ENCODE measurements at places on chromosomes 6 and 20. TPM values are rescaled to one million over a fixed set of nuclear protein-coding genes. Genes with fewer than 3 reads are reported as not detected.

SAMD3 gene
- total RNA-seq: 28.7 TPM

CDH26 gene
- 4.3 TPM for total RNA-seq

SLC16A10 gene
- 26.1 TPM for total RNA-seq

PRL gene
- 0.30 TPM for total RNA-seq

CNKSR3 gene
- not detected for total RNA-seq

VWA7 gene
- 0.47 TPM for total RNA-seq

PARD6B gene
- total RNA-seq: 12.0 TPM

SCUBE3 gene
- 0.05 TPM for total RNA-seq

BTN2A1 gene
- 59.0 TPM for total RNA-seq

RALGAPB gene
- 56.2 TPM for total RNA-seq

ADAM33 gene
- not detected for total RNA-seq

NKX2-2 gene
- total RNA-seq: not detected

CD24 gene
- total RNA-seq: 3.4 TPM

MLIP gene
- not detected for total RNA-seq
